Fibroblast of the aortic adventitia (primary cell): ENCODE measurements at places on chromosomes 12 and 14.
A peak's percentile ranks its signal among the peaks of the same experiment; 100 is the strongest.

GRCh38 chr14:26104717-26105116 is 493.1 kb downstream of the NOVA1 start:
- DNase-seq, result no peak

DNA sequence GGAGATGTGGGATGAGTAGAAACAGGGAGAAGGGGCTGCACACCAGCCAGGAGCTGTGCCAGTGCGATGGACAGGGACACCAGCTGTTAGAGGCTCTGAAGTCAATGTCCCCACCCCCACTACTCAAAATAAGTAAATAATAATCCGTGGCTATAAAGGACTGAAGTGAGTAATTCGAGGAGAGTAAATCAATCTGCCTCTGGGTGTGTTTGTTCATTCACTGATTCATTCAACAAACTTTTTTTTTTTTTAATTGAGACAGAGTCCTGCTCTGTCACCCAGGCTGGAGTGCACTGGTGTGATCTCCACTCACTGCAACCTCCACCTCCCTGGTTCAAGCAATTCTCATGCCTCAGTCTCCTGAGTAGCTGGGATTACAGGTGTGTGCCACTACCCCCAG is 363.6 kb downstream of the TMEM132D start:
- DNase-seq, result no peak

DNA sequence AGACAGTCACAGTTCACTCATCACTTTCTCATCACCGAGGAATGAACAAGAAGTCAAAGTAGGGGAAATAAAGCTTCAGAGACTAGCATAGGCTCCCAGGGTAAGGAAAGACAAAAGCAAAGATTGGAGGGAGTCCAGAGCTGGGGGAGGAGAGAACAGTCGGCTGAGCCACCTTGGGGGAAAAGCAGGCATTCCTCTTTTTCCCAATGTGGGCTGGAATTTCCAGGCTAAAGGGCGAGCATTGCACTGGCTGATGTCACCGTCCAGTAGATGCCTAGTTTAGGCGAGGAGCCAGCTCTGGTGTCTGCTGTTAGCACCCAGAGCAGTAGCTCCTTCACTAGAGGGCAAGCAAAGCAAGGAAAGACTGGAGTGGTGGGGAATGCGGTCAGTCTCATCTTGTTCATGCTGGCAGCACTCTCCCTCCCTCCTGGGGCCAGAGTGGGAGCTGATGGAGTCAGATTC is 8.5 kb upstream of the KRT75 start:
- peak; percentile 49 for DNase-seq

GRCh38 chr14:65282896-65283253 is 129.7 kb upstream of the FUT8 start:
- no peak for DNase-seq

GRCh38 chr12:100533376-100533775 is 40.1 kb upstream of the GAS2L3 start:
- DNase-seq, result no peak

DNA sequence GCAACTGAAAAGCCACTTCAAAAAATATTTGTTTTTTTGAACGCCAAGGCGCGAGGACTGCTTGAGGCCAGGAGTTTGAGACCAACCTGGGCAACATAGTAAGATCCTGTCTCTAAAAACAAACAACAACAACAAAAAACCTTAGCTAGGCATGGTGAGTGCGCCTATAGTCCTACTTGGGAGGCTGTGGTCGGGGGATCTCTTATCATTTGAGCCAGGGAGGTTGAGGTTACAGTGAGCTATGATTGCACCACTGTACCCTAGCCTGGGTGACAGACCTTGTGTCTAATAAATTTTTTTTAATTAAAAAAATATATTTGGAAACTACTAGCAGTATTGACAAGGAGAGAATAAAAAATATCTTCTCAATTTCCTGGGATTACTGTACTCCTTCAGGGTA is 113.1 kb downstream of the TRAFD1 start:
- no peak for DNase-seq

DNA sequence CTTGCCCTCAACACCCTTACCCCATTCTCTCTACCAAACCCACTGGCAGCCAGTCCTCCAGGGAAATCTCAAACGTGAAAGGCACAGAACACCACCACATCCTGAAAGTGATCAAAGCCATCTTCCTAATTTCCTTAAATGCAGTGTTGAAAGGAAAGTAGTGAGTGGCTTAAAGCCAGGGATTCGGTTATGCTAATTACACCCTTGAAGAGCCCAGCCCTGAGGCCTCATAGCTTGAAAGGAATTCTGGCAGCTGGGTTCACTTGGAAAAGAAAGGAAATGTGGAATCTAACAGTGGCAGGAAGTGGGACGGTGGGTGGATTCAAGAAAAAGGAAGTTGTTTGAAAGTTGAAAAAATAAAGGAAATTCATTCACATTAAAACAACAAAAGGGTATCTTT is 73.0 kb upstream of the FICD start:
- no peak for DNase-seq

DNA sequence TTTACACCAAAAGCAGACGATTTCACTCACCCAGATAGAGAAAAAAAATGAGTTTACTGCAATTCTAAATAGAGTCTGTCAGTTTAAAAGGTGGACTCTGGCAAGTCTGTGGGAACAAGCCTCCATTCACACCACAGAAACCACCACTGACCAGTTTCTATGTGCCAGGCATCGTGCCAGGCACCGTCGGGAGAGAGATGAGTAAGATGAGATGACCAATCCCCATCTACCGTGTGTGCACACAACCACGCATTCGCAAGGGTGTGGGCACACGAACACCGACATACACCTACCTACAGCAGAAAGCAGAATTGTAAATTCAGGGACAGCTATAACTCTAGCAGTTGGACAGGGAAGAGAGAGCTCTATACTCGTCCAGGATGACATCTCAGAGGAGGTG is 58.3 kb downstream of the PRIMA1 start:
- DNase-seq, result no peak

DNA sequence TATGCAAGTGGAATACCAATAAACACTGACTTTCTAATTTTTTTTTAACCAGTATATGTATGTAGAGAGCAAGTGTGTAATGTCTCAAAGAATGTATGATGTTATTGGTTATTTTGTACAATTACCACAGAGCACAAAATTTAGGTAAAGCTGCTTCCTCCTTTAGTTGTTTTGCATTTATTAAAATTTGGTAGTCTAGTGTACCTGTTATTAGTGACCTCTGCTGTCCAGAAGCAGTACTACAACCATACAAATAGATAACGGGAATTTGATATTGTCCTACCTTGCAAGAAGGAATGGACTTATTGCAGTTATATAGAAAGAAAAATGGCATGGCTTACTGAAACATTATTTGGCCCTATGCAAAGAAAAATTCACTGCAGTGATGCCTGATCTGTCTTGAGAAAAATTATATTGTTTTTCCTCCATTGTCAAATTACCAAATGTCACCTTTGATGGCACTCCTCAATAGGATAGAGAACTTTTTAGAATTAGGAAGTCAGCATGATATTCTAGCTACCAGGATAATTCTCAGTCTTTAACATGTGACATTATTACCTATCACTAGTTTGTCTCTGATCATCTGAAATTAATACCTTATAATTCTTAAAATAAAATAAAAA is 153.9 kb upstream of the RMST start:
- peak; percentile 76 for DNase-seq

GRCh38 chr12:101642115-101643067 is 47.6 kb downstream of the MYBPC1 start:
- no peak for DNase-seq

- no peak for DNase-seq
Measured at GRCh38 chr12:16788506-16789203, 182.7 kb upstream of the LMO3 start.

DNA sequence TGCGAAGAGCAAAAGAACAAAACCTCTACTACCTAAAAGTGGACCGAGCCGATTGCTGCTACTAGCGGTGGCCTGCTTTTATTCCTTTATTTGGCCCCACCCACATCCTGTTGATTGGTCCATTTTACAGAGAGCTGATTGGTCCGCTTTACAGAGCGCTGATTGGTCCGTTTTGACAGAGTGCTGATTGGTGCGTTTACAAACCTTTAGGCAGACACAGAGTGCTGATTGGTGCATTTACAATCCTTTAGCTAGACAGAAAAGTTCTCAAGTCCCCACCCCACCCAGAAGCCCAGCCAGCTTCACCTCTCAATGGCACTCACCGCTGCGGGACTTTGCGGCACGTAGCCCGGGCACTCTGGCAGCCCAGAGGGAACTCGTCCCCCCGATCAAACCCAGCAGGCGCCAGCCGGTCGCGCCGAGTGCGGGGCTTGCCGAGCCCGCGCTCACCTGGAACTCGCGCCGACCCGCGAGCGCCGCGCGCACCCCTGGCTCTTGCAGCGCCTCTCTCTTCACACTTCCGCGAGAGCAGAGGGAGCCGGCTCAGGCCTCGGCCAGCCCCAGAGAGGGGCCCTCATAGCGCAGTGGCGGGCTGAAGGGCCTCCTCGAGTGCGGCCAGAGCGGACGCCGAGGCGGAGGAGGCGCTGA is 8.7 kb upstream of the FGD4 start:
- DNase-seq, result peak; percentile 14

- DNase-seq, result no peak
Measured at GRCh38 chr14:106586098-106586704, 1059.8 kb downstream of the TMEM121 start.

- no peak for DNase-seq
Measured at GRCh38 chr12:131428091-131428685, 282.7 kb upstream of the SFSWAP start.

DNA sequence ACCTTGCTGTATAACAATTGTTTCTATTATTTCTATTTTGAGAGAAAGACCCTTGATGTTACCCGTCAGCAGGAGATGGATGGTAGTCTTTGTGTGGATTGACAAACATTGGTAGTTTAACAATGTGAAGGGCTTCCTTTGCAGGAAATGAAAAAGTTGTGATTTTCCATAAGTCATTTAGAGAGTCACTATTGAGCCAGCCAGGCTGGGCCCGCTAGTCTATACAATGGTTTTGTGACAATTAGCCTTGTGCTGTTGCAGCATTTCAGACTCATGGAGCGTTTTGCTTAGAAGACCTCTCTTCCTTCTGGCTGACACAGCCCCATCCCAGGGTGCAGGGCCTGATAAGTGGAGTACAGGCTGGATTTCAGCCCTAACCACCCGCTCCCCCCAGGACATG is 18.3 kb upstream of the SLC38A2 start:
- no peak for DNase-seq

DNA sequence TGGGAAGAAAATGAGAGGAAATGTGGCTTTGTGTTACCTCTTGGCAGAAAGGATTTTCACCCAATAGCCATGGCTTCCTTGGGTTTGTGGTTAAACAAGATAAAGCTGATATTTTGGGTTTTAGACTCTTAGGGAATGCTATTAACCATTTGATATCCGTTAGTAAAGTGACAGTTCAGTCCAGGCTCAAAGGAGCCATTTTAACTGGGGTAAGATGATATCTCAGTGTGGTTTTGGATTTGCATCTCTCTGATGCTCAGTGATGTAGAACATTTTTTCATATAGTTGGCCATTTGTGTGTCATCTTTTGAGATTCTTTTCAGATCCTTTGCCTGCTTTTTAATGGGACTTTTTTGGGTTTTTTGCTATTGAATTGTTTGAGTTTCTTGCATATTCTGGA is 30.1 kb downstream of the IFT43 start:
- DNase-seq, result no peak

DNA sequence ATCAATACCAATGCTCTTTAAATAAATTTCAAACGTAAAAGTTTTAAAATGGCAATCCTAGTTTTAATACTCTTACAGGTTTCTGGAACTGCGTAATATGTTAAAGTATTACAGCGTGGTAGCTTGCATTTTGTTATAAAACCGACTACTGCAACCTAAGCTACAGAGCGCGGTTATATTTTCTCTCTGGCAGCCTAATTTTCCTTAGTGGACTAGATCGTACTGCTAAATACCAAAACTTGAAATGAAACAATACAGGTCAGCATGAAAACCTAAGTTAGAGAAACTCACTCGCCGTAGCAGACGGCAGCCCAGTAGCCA is 1.2 kb downstream of the CCDC92 start:
- peak; percentile 60 for DNase-seq

DNA sequence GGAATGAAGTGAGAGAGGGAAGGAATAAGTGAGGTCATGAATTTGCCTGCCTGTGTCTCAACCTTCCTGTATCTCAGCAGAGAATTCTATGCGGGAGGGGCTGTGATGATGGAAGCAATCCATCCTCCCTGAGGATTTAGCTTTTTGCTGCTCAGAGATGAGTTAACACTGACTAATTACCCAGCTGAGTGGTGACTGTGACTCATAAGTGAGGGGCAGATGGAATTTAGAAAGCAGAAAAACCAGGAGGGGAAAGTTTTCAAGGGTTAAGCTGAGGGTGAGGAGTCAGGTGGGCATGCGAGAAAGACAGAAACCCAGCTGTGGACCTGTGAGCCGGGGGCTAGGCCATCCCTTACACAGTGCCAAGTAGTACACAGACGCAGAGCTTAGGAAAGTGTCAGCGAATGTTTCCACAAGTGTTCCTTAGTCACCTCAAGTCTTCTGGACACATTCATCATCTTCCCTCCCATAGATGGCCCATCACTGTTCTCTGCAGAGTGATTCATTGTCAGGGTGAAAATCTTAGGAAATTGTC is 277.9 kb downstream of the IPO8 start:
- peak; percentile 92 for DNase-seq

- peak; percentile 93 for DNase-seq
Measured at GRCh38 chr12:52327052-52327829, 6.0 kb upstream of the KRT83 start.

DNA sequence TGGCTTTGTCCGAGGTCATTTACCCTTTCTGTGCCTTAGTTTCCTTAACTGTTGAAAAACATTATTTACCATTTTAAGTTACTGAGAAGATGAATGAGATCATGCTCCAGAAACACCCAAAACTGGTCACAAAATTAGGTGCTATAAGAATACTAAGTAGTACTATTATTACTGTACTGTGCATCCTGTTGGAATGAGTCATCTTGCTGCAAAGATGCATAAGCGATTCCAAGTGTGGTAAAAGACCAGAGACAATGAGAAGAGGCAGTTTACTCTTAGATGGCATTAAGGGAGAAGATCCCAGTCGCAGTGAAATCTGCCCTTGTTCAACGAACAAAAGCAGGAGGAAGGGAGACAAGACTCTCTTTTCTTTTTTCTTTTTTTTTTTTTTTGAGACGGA is 4.2 kb upstream of the PLEKHA5 start:
- DNase-seq, result peak; percentile 23

GRCh38 chr14:56333359-56334292 is 215.4 kb downstream of the PELI2 start:
- peak; percentile 75 for DNase-seq

DNA sequence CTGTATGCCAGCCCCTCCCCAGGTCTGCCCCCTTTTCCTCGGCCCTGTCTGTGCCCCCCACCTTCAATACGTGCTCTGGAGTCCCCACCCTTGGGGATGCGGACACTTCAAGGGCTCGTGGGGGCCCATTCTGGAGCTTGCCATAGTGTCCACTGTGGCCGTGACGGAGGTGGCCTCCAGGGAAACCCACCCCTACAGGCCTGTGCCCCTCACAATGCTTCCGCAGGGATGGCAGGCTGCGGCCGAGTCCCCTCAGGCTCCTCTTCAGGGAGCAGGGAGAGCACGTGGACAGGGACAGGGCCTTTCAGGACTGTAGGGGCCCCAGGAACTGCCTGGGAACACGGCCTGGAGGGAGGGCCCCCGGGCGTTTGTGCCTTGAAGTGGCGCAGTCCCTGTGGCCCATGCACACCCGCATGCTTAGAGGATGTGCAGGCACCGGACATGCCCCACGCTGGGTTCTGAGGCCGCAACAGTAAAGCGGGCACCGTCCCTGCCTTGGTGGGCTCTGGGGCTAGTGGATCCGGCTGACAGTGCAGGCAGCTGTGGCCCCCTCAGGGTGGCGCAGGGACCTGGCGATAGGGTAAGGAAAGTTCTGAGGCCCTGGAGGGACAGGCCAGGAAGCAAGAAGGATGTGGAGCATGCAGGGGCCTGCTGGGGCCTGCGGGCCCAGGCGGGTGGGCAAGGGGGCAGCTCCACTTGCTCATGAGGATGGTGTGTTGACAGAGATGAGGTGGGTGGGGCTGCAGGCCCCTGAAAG is 209.0 kb upstream of the RTL1 start:
- DNase-seq, result no peak
